ENCODE measurements at places on chromosomes 16 and 17. TPM values are rescaled to one million over a fixed set of nuclear protein-coding genes. Genes with fewer than 3 reads are reported as not detected.
A peak's percentile ranks its signal among the peaks of the same experiment; 100 is the strongest.

DNA sequence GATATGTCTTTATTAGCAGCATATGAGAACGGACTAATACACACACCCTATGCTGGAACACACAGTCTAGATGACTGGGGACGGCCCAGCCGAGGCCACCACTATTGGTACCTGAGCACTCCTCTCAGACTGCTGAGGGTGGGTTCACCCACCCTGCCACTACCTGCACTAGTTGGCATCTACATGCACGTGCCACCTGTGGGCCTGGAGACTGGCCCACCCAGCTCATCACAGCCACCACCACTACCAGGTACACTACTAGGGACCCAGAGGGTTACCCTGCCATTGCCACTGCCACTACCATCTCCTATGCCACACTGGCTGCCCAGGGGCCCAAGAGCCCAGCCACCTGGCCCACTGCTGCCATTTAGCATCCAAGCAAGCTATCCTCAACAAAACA, 32.5 kb downstream of the MEAK7 start:
- H3K4me1 ChIP-seq = no peaks in the 10 kb centered on the region
- no peak overlapping the region for H3K27ac ChIP-seq
- DNase-seq = no peak

DNA sequence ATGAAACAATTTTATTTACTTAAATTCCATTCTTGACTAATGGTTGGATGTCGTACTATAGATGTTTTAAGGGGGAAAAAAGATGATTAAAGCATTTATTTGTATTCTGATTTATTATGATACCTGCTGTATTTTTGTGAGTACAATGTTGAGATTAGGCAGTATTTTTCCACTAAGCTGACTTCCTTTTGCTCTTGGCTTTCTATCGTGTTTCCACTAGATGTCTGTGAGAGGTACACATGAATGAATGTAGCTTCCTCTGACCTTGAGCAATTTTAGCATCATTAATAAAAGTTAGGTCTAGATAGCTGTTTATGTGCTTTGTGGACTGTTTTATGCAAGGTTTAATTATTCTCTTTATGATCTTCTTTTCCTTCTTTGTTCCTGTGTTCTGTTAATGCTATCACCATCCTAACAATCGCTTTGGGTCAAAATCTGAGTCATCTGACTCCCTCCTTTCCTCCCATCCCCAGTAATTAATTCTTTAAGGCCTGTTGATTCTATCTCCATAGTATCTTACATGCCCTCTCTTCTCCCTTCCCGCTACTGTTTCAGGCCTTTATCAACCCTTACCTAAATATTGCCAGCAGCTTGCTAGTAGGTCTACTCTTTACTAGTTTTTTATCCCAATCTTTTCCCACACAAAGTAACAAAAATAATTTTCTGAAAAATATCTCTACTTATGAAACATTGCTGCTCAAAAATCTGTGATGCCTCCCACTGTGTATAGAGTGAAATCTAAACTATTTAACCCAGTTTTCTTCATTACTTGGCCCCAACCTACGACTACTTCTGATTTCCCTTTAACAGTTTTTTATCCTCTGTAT, 76.0 kb downstream of the VMP1 start:
- H3K4me3 ChIP-seq = no peak overlapping the region
- H3K27me3 ChIP-seq = no peaks in the 10 kb centered on the region
- peaks cover 23% of the 10 kb centered on the region for H3K4me1 ChIP-seq
- no peak for DNase-seq

ACE gene
- total RNA-seq = 1,678 TPM

GRCh38 chr17:78890498-78890897, 12.5 kb downstream of the CEP295NL start:
- H3K27ac ChIP-seq = peak overlapping the region; percentile 67
- no peaks in the 10 kb centered on the region for H3K36me3 ChIP-seq
- no peaks in the 10 kb centered on the region for H3K27me3 ChIP-seq
- H3K4me1 ChIP-seq = peaks cover 3% of the 10 kb centered on the region

GRCh38 chr17:65892912-65893377, 299.0 kb downstream of the CEP112 start:
- no peak overlapping the region for H3K4me3 ChIP-seq
- no peak for DNase-seq
- H3K4me1 ChIP-seq = no peaks in the 10 kb centered on the region
- H3K36me3 ChIP-seq = no peaks in the 10 kb centered on the region
- H3K27ac ChIP-seq = no peak overlapping the region
- no peaks in the 10 kb centered on the region for H3K27me3 ChIP-seq

- DNase-seq = no peak
- no peak overlapping the region for H3K4me3 ChIP-seq
- H3K27me3 ChIP-seq = no peaks in the 10 kb centered on the region
- no peaks in the 10 kb centered on the region for H3K36me3 ChIP-seq
- no peak overlapping the region for H3K27ac ChIP-seq
- H3K4me1 ChIP-seq = peaks cover 23% of the 10 kb centered on the region
Observed at GRCh38 chr17:28702752-28703150, 8.9 kb downstream of the PROCA1 start.

DNA sequence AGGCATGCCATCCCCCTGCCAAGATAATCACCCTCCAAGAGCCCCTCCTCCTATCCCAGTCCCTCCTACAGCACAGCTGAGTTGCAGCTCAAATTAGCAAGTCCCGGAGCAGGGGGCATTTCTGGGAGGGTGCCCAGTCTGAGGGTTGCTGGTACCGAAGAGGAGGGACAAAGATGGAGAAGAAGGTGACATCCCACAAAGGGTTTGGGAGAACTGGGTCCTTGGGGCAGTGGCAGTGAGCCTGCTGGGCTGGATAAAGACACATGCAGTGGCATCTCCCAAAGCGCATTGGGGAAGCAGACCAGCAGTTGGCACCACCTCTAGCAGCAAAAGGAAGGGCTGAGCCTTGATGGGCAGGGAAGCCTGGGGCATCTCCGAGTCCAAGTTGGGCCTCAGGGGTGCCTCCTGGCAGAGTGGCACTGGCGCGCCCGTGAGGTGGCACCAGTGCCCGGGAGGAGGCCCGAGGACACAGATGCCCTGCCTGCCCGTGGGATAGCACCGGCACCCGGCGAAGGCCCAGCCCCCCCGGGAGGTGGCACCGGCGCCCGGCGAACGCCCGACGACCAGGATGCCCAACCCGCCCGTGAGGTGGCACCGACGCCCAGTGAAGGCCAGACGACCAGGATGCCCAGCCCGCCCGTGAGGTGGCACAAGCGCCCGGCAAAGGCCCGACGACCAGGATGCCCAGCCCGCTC, 622 bp downstream of the TOM1L2 start:
- H3K4me3 ChIP-seq = peak overlapping the region; percentile 70
- no peak for DNase-seq
- H3K27me3 ChIP-seq = no peaks in the 10 kb centered on the region

DNA sequence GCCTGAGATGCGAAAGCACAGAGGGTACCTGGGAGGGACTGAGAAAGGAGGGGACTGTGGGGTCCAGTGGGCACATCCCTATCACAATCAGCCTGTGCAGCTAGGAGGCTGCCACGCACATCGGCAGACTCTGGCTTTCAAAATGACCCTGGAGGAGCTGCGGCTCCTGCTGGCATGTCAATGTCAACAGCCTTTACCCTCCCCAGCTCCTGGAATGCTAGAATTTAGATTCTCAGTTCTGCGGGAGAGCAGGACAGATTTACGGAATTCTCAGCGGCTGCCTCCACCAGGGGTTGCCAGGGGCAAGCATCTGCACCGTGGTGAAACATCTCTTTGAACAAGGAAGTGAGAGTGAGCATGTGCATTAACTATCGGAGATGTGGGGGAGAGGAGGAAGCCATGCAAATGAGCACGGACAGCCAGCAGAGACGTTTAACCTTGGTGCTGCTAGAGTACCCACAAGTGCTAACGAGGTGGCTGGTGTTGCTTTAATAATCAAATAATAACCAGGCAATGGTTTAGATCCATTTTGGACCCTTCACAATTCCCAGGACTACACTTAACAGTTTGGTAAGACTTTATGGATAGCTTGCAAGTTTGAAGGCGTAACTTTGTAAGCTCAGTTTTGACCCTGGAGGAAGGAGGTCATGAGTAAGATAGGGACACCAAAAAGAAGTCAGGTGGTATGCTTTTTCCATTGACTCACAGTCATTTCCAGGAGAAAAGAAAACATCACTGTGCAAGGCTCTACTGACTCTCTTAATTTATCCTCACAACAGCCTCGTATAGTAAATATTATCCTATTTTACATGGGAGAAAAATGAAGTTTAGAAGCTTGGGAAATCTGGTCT, 54.1 kb downstream of the XYLT1 start:
- H3K36me3 ChIP-seq = no peaks in the 10 kb centered on the region
- H3K4me3 ChIP-seq = peak overlapping the region; percentile 19
- H3K27ac ChIP-seq = peak overlapping the region; percentile 61
- peak; percentile 83 for DNase-seq

- H3K4me1 ChIP-seq = no peaks in the 10 kb centered on the region
- H3K27me3 ChIP-seq = no peaks in the 10 kb centered on the region
- H3K27ac ChIP-seq = no peak overlapping the region
Observed at GRCh38 chr17:62882284-62882683, 74.2 kb upstream of the MARCHF10 start.

- H3K4me1 ChIP-seq = peaks cover 8% of the 10 kb centered on the region
- H3K27me3 ChIP-seq = no peaks in the 10 kb centered on the region
- H3K36me3 ChIP-seq = peaks cover 27% of the 10 kb centered on the region
Observed at GRCh38 chr16:57993897-57994296, 6.6 kb downstream of the ZNF319 start.

TBC1D3K gene
- total RNA-seq = not detected

GRCh38 chr16:57628008-57628781, at the start of gene ADGRG1:
ADGRG1 (plus strand) TSS chr16:57628630; CDS start chr16:57650288, 21,658 bp downstream.
- no peak within 1 kb of the TSS for H3K27ac ChIP-seq
- peak within 1 kb of the TSS; percentile 35 for H3K4me3 ChIP-seq
- no peaks in the 10 kb centered on the region for H3K27me3 ChIP-seq
- H3K36me3 ChIP-seq = no peaks in the 10 kb centered on the region

DNA sequence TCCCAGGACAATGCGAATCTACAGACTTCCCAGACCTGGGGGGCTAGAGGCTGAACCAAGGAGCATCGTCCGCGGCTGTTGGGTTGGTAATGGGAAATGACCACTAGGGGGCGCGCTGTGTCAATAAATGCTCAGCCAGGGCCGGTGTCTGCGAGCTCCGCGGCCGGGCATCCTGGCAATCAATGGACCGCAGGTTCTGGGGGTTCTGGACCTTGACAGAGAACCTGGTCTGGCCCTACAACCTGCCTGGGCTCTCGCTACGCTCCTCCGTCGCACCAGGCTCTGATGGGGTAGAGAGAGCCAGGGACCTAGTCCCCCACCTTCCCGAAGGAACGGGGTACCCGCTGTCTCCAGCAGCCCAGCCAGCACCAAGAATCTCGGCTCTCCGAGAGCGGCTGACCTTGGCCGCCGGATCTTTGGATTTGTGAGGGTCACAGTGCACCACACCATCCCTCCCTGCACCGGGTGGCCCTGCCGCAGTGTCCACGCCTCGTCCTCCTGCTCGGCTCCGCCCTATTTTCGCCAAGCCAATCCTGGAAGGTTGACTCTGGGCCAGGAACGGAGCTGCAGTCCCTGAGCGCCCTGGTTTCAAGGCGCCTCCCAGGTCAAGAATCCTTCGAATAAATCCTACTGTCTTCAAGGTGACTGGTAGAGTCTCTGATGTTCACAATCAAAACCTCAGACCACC, 20.4 kb upstream of the BEAN1 start:
- no peaks in the 10 kb centered on the region for H3K27me3 ChIP-seq
- peak overlapping the region; percentile 54 for H3K4me3 ChIP-seq
- DNase-seq = peak; percentile 87
- no peaks in the 10 kb centered on the region for H3K36me3 ChIP-seq
- no peaks in the 10 kb centered on the region for H3K4me1 ChIP-seq

SBK1 gene
- total RNA-seq = 0.94 TPM

GRCh38 chr16:85042606-85043005, 15.0 kb downstream of the KIAA0513 start:
- H3K36me3 ChIP-seq = no peaks in the 10 kb centered on the region
- no peak for DNase-seq
- H3K27me3 ChIP-seq = no peaks in the 10 kb centered on the region
- no peaks in the 10 kb centered on the region for H3K4me1 ChIP-seq

GRCh38 chr17:2420176-2420575, 19.3 kb upstream of the MNT start:
- no peaks in the 10 kb centered on the region for H3K36me3 ChIP-seq
- H3K27me3 ChIP-seq = no peaks in the 10 kb centered on the region
- DNase-seq = no peak
- no peak overlapping the region for H3K4me3 ChIP-seq

CPHXL2 gene
- not detected for total RNA-seq

CIITA gene
- total RNA-seq = 27.7 TPM

CLEC3A gene
- not detected for total RNA-seq

SYT17 gene
- total RNA-seq = 7.0 TPM

DNA sequence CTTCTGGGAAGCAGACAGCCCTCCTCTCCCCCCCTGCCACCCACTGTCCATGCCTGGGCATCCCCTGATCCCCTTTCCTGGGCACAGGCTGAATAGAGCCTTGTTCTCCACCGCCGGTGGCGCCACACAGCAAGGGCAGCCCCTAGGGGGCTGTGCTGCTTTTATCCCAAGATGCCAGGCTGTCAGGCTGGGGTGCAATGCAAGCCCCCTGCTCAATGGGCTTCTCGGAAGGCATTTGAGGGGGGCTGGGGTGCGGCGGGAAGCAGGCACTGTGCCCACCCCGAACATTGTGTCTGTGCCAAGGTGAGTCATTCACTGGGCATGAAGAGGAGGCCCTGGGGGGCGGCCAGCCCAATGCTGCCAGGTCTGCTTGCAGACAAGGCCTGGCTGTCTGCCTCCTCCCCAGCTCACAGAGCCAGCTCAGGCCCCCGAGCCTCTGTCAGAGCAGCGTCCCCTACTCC, 1.5 kb upstream of the GFAP start:
- H3K27me3 ChIP-seq = no peaks in the 10 kb centered on the region
- no peak overlapping the region for H3K4me3 ChIP-seq
- H3K4me1 ChIP-seq = no peaks in the 10 kb centered on the region
- DNase-seq = no peak

DNA sequence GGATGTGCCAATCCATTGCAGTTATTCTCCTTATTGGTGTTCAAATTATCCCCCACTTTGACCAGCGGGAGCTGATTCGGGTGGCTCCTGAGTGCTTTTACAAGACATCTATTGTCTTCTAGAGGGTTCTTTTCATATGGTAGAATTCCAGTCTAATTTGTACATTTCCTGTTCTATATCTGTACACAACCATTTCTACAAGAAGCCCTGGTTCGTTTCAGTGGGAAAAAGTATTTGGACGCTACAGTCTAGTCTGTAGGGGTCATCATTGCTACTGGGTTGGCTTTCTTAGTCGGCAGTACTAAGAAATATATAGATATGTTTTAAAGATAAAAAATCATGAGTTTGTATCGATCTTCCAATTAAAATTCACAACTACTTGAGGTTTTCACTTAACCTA, 262.6 kb downstream of the MAP2K6 start:
- H3K27ac ChIP-seq = no peak overlapping the region
- no peak for DNase-seq
- H3K36me3 ChIP-seq = no peaks in the 10 kb centered on the region
- H3K4me3 ChIP-seq = no peak overlapping the region
- H3K27me3 ChIP-seq = no peaks in the 10 kb centered on the region
- no peaks in the 10 kb centered on the region for H3K4me1 ChIP-seq

GRCh38 chr17:56656701-56657327, 63.3 kb downstream of the NOG start:
- H3K4me1 ChIP-seq = no peaks in the 10 kb centered on the region
- DNase-seq = no peak
- H3K36me3 ChIP-seq = no peaks in the 10 kb centered on the region
- no peak overlapping the region for H3K27ac ChIP-seq
- H3K27me3 ChIP-seq = no peaks in the 10 kb centered on the region
- H3K4me3 ChIP-seq = no peak overlapping the region

GRCh38 chr17:76079956-76080767, 1.2 kb downstream of the ZACN start:
- H3K27me3 ChIP-seq = no peaks in the 10 kb centered on the region
- DNase-seq = no peak
- peaks cover 15% of the 10 kb centered on the region for H3K4me1 ChIP-seq

GRCh38 chr17:37255432-37255831, 120.4 kb upstream of the C17orf78 start:
- H3K27me3 ChIP-seq = no peaks in the 10 kb centered on the region
- no peaks in the 10 kb centered on the region for H3K36me3 ChIP-seq
- no peak overlapping the region for H3K4me3 ChIP-seq
- H3K27ac ChIP-seq = no peak overlapping the region
- no peaks in the 10 kb centered on the region for H3K4me1 ChIP-seq
